ENCODE measurements at places on chromosomes 6 and 20.

DNA sequence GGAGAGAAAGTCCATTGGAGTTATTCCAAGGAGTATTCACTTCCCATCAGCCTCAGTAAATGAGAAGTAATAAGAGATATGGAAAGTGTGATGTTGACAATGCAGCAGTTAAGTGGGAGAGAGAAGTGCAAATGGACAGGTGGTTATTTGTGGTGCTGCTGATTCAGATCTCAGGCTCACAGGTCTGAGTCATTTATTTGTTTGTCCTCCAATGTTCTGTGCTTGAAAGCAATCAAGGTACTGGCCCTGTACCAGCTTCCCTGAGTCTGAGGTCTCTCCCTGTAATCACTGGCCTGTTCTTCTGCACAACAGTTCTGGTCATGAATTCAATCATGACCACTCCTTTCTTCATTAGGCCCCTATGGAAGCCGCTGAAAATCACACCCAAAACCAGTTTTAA lies 827.7 kb downstream of the MAFB start:
- DNase-seq = no peak

DNA sequence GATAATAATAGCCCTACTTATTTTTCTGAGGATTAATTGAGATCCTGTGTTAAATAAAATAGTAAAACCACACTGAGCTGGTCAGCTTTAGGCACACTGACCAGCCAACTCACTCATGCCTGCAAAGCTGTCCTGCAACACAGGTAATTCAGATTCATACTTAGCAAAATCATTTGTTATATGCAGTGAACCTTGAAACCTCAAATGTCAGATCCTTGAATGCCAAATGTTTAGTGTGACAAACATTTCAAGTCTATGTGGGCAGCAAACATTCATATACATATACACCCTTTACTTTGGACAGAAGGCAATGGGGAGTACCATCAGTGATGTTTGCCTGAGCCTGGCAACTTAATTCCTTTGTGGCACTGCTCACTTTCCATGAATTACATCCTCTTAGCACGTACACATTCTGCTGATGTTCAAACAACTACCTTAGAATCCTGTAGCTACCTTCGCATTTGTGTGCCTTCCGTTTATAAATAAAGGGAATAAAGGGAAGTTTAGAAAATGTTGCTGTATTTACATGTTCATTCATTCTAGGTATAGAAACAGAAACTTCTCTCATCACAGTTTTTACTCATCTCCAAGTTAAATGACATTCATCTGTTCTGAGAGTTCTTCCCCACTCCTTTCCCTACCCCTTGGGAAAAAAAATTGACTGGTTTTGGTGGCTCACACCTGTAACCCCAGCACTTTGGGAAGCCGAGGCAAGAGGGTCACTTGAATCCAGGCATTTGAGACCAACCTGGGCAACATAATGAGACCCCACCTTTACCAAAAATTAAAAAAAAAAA lies 140.8 kb downstream of the ZFAND3 start:
- no peak for DNase-seq

- no peak for DNase-seq
Measured at GRCh38 chr6:52310932-52311331, 26.4 kb upstream of the MCM3 start.

DNA sequence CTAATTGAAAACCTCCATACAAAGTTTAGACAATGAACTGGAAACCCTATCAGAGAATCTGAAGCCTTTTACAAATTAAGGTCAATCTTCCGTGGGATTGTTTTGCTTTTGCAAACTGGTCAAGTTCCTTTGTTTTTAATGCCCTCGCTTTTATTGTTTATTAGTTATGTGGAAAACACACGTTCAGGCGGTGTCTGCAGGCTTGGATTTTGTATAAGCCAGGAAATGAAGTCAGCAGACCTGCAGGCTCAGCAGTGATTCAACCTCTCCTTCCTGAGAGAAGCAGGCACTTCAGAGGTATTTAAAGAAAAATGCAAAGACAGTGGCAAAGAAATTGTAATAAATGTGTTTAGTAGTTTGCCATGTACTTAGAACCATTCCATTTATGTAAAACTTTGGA lies 103.4 kb upstream of the PDE10A start:
- no peak for DNase-seq

DNA sequence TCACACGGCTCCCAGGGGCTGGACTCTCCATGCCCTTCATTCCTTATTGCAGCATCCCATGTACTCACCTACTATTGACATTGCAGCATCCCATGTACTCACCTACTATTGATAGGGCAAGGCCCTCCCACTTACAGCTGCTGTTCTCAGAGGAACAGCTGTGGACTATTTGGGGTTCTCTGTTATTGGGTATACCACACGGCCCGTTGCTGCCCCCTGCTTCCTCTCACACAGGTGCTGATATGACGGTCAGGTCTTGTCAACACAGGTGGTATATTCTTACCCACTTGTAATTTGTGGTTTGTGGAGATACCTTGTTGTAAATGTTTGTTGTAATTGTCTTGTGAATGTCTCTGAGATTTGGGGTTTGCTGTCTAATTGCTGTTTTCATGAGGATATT lies 18.8 kb downstream of the ALDH5A1 start:
- DNase-seq = no peak

DNA sequence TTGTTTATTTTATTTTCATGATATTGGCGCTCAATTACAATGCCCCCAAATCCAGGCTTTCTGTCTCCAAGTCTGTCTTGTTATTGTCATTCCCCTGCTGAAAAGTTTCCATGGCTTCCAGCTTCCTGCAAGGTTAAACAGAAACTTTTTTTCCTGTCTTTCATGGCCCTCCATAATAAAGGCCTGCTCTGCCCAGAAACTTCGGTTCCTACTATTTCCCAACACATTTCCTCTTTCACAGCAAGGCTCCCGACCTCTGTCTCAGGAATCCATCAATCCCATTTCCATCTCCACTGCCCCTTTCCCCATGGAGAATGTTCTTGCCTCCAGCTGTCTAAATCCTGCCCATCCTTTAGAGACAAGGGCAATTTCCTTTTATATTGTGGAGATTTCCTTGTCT lies 365.2 kb upstream of the JARID2 start:
- no peak for DNase-seq

- no peak for DNase-seq
Measured at GRCh38 chr6:168708984-168709383, 268.0 kb downstream of the SMOC2 start.

GRCh38 chr6:136738692-136739057 lies 53.6 kb downstream of the MAP3K5 start:
- no peak for DNase-seq

DNA sequence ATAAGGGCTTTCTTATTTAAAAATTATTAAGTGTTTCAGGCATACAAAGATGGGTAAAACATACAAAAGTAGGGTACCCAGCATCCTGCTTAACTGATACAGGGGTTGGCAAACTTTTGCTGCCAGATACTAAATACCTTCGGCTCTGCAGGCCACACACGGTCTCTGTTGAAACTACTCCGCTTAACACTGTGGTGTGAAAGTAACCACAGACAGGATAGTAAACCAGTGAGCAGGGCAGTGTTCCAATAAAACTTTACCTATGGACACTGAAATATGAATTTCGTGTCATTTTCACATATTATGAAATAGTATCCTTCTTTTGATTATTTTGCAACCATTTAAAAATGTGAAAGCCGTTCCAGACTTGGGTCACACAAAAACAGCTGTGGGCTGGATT lies 92.4 kb downstream of the EYA2 start:
- DNase-seq = no peak

DNA sequence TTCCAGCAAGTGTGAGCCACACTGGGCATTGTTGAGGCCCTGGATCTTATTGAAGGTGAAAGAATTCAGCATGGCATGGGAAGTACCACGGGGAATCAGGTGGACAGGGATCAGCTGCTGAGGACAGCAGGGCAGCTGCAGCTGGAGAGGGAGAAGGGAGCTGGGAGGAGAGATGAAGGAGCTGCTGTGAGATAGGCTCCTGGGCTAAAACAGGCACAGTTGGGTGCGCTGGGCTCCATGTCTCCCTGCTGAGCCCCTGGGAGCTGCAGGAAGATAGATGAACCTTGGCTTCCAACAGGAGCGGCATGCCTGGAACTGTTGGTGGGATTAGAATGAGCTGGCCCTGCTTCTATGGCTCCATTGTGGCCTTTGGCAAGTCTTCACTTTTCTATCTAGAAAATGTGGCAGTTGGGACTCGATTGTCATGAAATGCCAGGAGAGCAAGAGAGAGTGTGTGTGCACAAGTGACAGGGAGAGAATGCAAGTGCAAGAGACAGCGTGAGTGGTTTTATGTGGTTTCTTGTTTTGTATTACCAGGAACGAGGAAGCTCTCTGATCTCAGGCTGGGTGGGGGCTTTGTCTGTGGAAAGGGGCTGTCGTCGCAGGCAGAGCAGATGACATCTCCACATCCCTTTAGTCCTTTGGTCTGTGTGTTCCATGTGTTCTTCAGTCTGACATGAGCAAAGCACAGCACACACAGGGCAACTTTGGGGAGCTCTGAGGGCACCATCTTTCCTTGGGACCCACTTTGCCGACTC lies 20.4 kb downstream of the SNPH start:
- DNase-seq = no peak

- DNase-seq = no peak
Measured at GRCh38 chr6:119444642-119445557, 95.3 kb upstream of the MAN1A1 start.

- no peak for DNase-seq
Measured at GRCh38 chr20:32672982-32673851, 524 bp downstream of the C20orf203 start.

- DNase-seq = no peak
Measured at GRCh38 chr6:46113370-46113769, 16.4 kb upstream of the ENPP4 start.

DNA sequence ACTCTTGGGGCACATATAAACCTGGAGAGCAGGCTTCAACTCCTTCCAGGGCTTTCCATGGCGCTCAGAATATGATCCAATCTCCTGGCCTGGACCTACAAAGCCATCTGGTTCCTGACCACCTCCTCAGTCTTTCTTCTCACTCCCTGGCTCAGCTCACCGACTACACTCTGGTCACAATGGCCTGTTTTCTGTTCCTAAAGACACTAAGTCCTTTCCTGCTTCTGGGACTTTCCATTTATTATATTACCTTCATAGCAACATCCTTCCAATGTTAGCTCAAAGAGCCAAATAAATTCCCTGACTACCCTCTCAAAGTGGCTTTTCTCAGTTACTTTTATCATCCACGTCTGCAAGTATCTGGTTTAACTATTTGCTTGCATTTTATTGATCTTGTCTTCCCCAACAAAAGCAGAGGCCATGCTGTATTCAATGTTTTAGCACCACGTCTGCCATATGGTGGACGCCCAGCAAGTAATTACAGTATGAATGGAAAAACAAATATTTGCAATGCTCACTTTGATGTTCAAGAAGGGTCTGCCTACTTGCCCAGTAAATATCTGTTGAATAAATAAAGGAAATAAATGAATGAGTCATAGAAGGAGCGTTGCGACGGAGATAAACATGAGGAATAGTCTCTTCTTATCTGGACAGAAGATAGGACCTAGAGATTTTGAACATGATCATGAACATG lies 328.4 kb downstream of the ESR1 start:
- DNase-seq = no peak

DNA sequence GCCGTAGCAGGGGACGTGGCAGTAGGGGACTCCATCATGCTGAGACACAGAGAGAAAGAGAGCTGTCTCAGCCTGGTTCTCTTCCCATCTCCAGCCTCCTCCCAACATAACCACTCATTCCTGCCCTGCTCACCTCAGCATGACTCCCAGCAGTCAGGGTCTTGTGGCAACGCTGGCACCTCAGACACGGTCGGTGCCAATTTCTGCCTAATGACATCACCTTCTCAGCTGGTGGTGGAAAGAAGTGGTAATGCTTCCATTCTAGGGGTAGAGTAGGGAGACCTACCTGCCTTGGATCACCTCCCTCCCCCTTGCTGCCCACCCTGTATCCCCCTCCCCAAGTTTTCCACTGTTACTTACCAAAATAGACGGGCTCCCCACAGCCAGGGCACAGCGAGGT lies 2.5 kb downstream of the CRIP3 start:
- DNase-seq = no peak

DNA sequence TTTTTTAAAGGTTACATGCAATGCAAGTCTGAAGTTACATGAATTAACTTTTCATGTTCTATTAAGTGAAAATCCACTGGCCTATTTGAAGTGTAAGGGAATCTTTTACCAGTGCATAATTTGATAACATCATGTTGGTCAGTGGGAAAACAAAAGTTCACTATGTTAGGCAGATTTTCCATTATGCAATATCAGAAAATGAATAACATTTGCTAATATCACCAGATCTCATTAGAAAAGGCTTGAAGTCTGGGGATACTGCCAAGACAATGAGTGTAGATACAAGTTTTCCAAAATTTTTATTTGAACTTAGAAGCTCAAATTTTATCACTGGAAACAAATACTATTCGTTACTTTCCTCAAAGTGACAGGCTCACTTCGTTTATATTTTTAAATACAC lies 296.4 kb upstream of the CDH4 start:
- DNase-seq = no peak

DNA sequence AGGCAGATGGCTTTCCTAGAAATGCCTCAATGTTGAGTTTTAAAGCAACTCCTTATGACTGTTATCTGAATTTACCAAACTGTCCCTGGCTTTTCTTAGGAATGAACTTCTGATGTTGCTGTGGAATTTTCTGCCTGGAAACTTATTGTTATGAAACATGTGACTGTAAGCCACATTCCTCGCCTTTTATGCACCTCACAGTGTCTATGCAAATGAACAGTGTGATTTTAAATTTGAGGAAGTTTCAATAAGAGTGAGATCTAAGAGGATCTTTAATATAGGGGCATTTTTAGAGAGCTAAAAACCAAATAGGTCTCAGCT lies 2.4 kb upstream of the CCR6 start:
- DNase-seq = no peak

- peak; percentile 37 for DNase-seq
Measured at GRCh38 chr20:46117704-46118467, at the start of gene CD40. TSS of gene CD40 (plus strand) at chr20:46118314. CDS start at chr20:46118344, 30 bp downstream.

- DNase-seq = no peak
Measured at GRCh38 chr6:127058936-127059335, 59.5 kb upstream of the RSPO3 start.

GRCh38 chr6:11111769-11112437 lies 378 bp upstream of the ERVFRD-1 start:
- DNase-seq = no peak

GRCh38 chr6:1477432-1478090 lies 88.2 kb downstream of the FOXF2 start:
- DNase-seq = no peak

GRCh38 chr6:84524636-84525035 lies 239.8 kb downstream of the TBX18 start:
- DNase-seq = no peak

DNA sequence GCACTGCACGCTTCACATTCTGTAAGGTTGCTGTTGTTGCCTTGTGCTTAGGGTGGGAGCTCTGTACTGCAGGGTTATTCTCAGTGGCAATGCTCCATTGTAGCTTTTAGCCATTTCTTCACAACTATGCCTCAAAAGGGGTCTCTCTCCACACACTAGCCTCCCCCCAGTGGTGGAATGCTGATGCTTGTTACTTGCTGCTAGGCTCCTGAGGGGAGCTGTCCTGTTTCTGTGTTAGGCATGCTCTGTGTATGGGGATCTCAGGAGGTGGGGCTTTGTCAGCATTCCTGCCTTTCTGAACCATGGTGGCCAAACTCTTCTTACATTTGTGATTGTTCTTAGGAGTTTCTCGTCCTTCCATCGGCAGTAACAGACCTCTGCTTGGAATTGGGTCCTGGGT lies 18.8 kb downstream of the TMEM170B start:
- DNase-seq = no peak
